ENCODE measurements at places on chromosomes 12 and 14.

GRCh38 chr14:105878554-105878953 is 352.2 kb downstream of the TMEM121 start:
- DNase-seq, result no peak

DNA sequence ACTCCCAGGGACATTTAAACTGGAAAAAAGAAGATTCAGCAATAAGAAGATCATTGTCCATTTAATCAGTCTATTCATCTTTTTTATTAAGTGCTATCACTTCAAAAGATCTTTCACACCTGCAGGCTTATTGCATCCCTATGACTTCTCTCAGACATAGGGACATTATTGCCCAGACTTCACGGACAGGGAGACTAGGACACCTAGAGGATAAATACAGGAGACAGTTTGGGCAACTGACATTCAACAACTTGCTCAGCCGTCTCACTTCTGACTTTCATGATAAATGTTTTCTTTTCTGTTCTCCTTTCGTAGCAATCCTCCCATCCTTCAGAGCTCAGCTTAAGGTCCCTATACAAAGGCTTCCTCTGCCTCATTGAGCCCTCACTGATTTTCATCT is 84.3 kb downstream of the TMEM30B start:
- DNase-seq, result no peak

- DNase-seq, result no peak
Measured at GRCh38 chr12:121202407-121203355, 7.2 kb upstream of the P2RX4 start.

DNA sequence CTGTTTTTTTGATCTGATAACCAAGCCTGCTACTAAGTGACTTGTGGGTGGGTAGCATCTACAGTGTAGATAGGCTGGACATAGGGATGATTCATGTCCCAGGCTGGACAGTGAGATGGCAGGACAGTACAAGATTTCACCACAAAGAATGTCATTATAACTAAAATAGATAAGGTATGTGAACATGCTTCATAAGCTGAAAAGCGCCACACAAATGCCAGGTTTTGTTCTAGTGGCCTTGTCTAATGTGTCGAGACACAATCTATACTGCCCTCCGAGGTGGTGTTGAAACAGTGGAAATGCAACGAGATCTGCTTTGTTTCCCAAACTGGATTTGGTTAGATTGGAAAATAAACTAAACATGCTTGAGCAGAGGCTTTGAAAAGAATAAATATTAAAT is 4.4 kb downstream of the LGALS3 start:
- peak; percentile 23 for DNase-seq

GRCh38 chr14:25140411-25140810 is 90.5 kb upstream of the STXBP6 start:
- DNase-seq, result peak; percentile 52

GRCh38 chr14:84085493-84085892 is 1444.5 kb upstream of the FLRT2 start:
- DNase-seq, result no peak

DNA sequence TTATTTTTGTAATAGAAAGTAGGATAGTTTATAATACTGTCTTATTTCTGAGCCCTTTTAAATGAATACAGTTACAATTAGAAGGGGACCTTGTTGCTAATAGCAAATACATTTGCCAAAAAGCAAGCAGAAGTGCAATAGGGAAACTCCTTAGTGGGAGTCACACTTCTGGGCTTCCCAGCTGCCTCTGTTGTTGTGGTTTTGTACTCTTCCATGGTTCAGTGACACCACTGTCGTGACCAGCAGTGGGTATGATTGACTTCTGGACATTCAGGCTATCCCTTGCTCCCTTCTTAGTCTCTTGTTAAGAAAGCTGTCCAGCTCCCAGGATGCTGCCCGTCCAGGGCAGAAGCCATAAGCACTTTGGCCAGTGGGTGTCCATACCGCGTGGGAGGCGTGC is 22.6 kb downstream of the TCTN1 start:
- DNase-seq, result no peak

- no peak for DNase-seq
Measured at GRCh38 chr14:44438936-44439335, 68.1 kb downstream of the FSCB start.

GRCh38 chr12:106120519-106121105 is 18.1 kb downstream of the NUAK1 start:
- no peak for DNase-seq

- DNase-seq, result no peak
Measured at GRCh38 chr12:39003541-39004155, 98.3 kb upstream of the CPNE8 start.

All from LHCN-M2 (cell line).